Stimulated activated CD8-positive, alpha-beta memory T cell treated with anti-CD3 and anti-CD28 coated beads, Interleukin-15, amount 100 ng/mL, for 48 hours (primary cell): ENCODE measurements at places on chromosomes 3 and 15.

DNA sequence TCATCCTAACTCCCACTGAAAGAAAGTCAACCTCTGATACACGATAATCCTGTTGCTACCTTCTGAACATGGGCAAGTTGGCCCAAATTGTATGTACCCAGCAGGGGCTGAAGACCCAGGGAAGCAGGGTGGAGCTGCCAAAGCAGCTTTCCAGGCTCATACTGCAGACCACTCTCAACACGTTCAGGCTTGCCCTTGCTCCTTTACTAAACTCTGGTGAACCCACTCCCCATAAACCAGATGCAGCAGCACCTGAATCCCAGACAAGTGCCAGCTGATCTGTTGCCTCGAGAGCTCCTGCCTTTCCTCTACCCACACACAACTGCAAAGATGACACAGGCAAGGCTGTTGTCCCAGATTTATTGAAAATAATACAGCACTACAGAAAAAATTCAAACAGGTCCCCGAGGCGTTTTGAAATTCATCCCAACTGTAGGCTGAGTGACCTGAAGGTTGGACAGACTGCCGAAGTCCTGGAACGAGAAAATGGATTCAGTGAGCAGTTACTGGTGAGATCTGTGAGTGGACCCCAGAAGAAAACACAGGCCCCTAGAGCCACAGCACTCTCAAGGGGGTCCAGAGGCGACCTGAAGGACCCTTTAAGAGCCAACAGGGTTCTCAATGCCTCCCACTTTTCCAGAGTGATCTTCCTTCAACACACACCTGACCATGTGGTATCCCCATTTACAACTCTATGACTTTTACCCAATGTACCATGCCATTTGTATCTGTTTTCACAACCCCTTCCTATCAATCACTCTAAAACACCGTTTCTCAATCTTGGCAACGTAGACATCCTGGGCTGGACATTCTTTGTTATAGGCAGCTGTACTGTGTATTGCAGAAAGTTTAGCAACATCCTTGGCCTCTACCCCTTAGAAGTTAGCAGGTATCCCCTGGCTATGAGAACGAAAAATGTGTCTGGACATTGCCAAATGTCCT, 3.6 kb downstream of the RPS17 start:
- no peak for DNase-seq

GRCh38 chr15:89026167-89026566, 62.1 kb upstream of the ABHD2 start:
- no peak for DNase-seq

GRCh38 chr15:52093167-52093538, 19.4 kb downstream of the BCL2L10 start:
- DNase-seq, result no peak

DNA sequence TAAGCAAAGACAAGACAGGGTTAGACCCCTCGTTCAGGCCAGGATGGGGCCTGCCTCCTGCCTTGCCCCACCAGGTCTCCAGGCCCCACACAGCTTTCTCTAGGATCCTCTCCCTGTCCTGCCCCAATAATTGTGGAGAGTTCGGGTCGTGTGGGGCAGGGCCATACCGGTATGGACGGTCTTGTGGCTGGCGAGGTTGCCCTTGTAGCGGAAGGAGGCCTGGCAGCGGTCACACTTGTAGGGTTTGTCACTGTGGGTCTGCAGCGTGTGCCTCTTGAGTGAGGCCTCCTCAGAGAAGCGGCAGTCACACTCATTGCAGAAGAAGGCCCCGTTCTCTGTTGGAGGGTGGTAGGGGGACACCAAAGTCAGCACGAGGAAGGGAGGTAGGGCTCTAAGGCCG, 18.7 kb downstream of the BCL6 start:
- no peak for DNase-seq

GRCh38 chr15:49320351-49320750, 102.7 kb upstream of the FGF7 start:
- no peak for DNase-seq

GRCh38 chr15:58684036-58684710, 65.3 kb downstream of the ADAM10 start:
- no peak for DNase-seq

DNA sequence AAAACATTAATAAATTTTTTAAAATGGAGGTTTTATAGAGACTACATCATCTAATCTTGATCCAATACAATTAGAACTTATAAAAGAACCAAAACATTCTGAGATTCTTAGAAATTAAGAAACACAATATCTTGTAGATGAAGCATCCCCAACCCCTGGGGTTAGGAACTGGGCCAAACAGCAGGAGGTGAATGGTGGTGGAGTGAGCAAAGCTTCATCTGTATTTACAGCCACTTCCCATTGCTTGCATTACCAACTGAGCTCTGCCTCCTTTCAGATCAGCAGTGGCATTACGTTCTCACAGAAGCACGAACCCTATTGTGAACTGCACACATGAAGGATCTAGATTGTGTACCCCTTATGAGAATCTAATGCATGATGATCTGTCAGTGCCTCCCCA, 36.3 kb downstream of the KNL1 start:
- no peak for DNase-seq

- no peak for DNase-seq
Measured at GRCh38 chr3:149118724-149119123, 10.7 kb upstream of the HPS3 start.

DNA sequence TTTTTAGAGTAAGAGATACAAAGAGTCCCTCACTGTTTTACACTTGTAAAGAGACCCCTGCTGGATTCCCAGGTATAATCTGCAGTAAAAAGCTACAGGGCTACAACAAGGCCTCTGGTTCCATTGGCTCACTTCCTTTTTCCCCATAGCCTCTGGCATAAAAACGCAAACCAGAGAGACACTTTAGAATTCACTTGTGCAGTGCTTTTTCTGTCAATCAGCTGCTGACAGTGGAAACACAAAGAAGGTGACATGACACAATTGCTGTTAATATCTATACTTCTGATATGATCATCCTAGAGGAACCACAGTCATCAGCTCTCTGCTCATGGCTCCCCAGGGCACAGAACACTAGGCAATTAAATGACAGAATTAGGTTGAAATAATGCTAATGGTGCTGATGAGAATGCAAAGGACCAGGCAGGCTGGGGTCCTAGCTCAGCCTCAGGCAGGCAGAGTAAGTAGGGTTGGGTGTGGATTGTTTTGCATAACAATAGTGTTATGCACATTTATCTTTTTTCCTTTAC, 667.9 kb upstream of the CFAP20DC start:
- DNase-seq, result no peak

GRCh38 chr3:114666623-114667022, 372.8 kb downstream of the TIGIT start:
- no peak for DNase-seq

DNA sequence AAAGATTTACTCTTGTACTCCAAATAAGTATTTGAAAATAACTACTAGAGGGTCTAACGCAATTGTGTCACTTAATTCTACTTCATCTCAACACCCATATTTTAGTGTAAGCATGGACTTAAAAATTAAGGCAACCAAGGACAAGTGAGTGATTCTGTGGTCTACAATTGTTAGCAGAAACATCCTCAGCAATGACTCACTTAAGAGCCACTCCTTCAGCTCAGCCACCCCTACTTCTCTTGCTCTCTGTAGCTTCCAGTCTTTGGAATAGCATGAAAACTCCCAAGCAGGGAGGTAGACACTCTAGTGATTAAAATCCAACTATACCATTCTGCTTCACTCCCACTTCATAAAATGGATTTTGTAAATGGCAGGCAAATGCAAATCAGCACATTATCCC, 116.0 kb upstream of the LRRN1 start:
- no peak for DNase-seq

- no peak for DNase-seq
Measured at GRCh38 chr3:193052354-193053045, 134.8 kb upstream of the MB21D2 start.
